ENCODE measurements at places on chromosomes 16 and 17.

DNA sequence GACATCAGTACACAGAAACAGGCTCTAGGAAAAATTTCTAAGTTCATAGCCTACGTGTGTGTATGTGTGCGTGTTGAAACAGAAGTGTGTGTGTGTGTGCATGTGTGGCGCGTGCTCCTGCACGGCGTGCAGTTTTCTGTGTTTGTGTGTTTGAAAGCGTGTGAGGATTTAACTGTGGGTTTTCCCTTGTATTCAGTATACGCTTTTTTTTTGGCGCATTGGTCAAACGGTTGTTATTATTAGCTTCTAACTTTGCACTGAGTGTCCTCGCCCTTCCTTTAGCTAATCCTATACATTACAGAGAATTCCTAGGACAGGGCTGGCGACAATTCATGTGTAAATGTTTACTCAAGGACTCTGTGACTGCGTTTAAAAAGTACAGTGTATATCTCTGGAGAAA, 23.0 kb downstream of the TMC6 start:
- DNase-seq = no peak

GRCh38 chr17:31487648-31488263, 96.3 kb downstream of the RAB11FIP4 start:
- DNase-seq = peak; percentile 99

- no peak for DNase-seq
Observed at GRCh38 chr17:65495122-65496055, 66.1 kb downstream of the AXIN2 start.

- DNase-seq = peak; percentile 64
Observed at GRCh38 chr16:21277927-21278706, at the start of gene CRYM. TSS of gene CRYM (minus strand) at chr16:21278290. CDS start at chr16:21278251, 39 bp downstream.

DNA sequence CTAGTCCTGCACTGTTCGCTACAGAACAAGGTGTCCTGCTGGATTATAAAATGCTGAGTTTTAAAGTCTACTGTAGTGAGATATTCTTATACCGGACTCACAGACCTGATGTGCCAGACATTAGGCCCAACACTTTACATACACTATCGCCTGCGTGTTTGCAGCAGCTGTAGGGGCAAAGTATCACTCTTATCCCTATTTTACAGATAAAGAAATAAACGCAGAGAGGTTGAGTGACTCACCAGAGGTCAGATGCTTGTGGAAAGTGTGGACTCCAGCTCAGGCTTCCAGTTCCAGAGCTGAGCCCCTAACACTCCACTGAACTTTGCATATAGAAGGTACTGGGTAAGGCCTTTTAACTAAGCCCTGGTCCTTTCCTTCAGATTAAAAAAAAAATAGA, 47.4 kb downstream of the PLXDC1 start:
- DNase-seq = no peak

- no peak for DNase-seq
Observed at GRCh38 chr17:34692920-34693319, 113.5 kb downstream of the TMEM132E start.

GRCh38 chr17:80393961-80394360, 21.0 kb upstream of the ENDOV start:
- no peak for DNase-seq

GRCh38 chr17:81142301-81143199, 22.8 kb upstream of the PVALEF start:
- DNase-seq = peak; percentile 34

- no peak for DNase-seq
Observed at GRCh38 chr16:85712801-85713200, 24.0 kb upstream of the GINS2 start.

GRCh38 chr17:1896243-1897104, 66.7 kb downstream of the RPA1 start:
- no peak for DNase-seq

DNA sequence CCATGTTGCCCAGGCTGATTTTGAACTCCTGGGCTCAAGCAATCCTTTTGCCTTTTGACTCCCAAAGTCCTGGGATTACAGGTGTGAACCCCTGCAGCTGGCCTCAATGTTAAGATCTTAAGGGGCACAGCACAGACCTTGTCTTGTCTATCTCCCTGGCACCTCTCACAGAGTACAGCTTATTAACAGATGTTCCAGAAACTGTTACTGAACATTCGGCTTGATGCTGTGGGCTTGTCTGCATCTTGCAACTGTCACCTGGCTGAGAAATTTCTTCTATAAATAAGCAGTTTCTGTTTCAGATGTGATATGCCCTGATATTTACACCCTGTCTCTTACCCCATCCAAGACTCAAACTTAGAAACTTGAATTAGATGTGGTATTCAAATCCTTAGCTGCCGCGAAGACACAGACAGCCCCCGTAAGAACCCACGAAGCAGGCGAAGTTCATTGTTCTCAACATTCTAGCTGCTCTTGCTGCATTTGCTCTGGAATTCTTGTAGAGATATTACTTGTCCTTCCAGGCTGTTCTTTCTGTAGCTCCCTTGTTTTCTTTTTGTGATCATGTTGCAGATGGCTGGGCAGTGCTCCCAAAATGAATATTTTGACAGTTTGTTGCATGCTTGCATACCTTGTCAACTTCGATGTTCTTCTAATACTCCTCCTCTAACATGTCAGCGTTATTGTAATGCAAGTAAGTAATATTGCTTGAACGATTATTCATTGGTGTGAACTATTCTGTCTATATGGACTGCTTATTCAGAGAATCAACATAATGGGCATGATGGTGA, at the start of gene TNFRSF17:
TNFRSF17 (plus strand) TSS at position 450 of the 791 bp plus-strand sequence; CDS start at position 565, 115 bp downstream.
- no peak for DNase-seq

DNA sequence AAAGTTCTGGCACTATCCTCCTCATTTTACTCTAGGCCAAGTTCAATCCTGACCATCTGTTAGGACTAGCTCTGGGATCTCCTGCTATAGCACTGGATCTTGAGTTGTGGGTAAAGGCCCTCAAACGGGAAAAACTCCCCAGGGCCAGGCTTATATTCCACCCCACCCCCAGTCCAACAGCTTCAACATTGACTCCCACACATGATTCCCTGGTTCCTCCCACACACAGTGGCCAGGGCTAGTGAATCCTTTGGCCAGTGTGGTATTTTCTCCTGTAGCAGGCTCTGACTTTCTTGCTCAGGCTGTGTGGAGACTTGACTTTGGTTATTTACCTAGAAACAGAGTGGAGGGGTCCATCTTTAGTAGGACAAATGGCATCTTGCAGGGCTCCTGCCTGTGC, 10.3 kb upstream of the AKAP10 start:
- no peak for DNase-seq

- DNase-seq = no peak
Observed at GRCh38 chr17:48231995-48232959, 124.7 kb downstream of the SNX11 start.

GRCh38 chr17:80491478-80492342, 15.3 kb upstream of the NPTX1 start:
- no peak for DNase-seq

DNA sequence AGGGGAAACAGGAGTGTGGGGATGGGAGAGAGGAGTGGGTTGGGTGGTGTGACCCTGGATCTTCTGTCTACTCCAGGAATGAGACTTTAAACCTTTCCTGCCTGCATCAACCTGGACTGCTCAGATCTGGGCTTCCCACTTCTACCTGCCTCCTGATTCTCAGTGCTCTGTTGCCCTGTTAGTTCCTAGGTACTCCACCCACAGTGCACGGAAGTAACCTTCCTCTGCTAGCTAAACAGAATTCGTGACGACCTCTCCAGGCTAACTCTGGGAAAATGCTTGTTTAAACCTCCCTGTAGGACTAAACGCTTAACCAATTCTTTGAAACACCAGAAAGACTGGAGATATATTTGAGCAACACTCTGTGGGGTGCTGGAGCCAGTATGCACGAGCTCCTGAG, 83.4 kb upstream of the CLEC3A start:
- DNase-seq = no peak

DNA sequence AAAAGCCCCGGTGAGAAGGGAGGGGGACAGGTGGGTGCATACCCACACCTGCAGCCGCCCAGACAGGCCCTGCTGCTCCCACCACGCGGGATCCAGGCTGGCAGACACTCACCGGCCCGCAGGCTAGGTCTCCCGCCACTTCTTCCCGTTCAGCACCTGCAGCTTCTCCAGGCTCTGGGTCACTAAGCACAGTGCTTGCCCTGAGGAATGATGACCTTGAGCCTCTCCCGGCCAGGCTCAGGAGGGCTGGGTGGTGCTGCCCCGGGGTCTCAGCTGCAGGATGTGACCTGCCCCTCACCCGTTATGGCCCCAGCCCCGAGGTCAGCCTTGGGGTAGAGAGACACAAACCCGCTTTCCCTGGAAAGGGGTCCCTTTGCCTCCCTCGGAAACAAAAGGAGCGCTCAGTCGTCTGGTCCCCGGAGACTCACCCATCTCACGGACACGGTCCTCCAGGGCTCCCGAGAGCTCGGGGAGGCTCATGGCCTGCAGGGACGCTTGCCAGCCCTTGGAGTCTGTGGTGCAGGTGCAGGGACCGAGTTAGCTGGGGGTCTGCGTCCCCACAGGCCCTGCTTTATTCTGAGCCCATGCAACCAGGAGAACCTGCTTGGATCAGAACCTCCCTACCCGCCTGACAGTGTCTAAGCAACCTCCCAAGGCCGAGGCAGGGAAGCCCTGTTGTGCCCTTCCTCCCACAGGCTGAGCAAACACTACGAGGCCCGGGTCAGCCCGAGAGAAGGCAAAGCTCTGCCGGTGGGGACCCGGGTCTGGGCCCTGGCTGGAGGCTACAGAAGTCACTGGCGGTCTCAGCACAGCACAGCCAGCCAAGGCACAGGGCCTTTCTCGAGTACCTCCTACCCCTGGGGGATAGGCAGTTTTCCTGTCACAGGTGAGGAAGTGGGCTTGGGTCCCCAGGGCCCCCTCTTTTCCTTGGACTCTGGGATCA, 3.8 kb downstream of the NUDT16L1 start:
- DNase-seq = no peak

GRCh38 chr16:70565053-70565452, 41.4 kb downstream of the SF3B3 start:
- no peak for DNase-seq

DNA sequence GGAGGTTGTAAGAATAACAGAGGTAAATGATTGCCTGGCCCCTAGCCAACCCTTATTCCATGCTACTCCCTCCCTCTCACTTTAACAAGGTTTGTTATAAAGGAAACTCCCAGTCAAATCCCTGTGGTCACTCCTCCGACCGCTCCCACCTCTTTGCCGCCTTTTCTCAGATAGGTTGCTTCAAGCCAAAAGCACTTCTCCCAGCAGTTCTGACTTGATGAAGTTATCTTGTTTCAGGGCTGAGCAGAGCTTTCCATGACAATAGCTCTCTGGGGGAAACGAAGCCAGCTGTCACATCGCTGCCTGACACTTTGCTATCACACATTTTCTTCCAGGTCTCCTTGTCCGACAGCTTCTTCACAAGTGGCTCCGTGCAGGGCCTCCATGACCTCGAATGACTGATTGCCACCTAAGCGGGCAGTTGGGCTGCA, 278.6 kb downstream of the HAPSTR1 start:
- DNase-seq = no peak

GRCh38 chr17:63764716-63765115, 8.7 kb downstream of the CCDC47 start:
- DNase-seq = no peak

DNA sequence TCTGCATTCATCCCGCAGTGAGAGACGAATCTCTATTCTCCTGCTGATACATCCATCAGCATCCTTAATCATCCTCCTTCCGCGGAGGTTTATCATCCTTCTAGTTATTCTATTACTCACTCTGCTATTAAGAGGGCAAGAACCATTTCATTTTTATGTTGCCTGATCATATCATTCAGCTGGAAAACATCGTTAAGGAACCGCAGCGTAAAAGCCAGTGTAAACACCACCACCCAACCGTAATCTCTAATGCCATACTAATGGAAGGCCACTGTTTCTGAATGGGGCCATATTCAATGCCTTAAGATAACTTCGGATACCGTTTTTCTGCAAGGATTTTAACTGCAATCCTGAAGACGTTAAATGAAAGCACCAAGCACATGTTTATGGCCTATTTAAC, 36.7 kb upstream of the ERCC4 start:
- DNase-seq = no peak

DNA sequence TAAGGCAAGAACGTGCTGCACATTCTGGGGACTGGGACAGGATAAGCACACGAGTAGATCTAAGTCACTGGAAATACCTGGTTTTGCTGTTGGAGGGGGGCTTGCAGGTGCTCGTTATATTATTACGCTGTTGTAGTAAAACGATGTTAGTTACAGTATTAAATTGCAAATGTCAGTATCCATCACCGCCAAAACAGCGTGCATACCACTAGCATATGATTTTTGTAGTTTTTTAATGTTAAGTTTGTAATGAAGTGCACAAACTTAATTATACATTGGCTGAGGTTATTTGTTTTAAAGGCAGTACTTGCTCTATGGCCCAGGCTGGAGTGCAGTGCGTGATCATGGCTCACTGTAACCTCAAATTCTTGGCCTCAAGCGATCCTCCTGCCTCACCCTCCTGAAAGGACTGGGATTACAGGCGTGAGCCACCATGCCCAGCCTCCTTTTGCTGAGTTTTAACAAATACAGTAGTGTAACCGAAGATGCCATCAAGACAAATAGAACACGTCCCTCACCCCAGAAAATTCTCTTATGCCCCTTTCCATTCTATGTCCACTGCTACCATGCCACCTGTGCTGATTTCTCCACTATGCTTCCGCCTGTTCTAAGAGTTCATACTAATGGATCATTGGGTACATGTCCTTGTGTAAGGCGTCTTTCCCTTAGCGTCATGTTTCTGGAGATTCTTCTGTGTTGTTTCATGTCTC, 20.7 kb upstream of the CSNK1D start:
- no peak for DNase-seq

DNA sequence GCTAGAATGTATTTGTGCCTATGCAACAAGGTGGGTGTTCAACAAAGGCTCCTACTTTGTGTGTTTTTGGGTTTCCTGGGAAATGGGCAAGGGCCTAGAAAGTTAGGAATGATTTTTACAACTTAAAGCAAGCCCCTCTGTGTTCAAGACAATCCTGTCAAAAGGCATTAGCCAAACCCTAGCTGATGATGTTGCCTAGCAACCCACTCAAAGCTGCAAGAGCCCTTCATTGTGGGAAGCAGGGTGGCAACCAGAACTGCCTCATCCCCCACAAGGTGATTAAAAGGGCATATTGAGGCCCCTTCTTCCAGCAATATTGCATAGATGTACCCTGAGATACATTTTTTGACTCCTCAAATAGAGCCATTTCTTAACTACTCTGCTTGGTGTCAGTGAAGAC, 16.0 kb upstream of the RASL10B start:
- no peak for DNase-seq

- no peak for DNase-seq
Observed at GRCh38 chr16:35147556-35148504, 1688.4 kb downstream of the TP53TG3F start.

DNA sequence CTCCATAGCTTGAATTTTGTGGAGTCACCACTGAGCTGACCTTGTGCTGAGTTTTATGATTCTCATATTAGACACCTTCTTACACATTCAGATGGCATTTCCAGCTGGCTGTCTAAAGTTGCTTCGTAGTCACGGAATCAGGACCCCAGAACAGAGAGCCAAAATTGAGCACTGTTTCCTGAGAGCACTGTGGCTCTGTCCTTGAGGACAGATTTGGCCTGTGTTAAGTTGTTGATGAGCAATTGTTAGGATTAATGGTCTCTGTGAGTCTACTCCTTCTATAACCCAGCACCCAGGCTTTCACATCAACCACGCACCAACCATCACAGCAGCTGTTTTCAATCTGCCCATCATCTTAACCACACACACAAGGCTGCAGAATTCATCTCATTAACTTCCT, 277.5 kb upstream of the HSBP1 start:
- DNase-seq = no peak
